ENCODE measurements at places on chromosomes 6 and 20.

- no peaks in the 10 kb centered on the region for H3K27me3 ChIP-seq
- no peak overlapping the region for H3K4me3 ChIP-seq
Measured at GRCh38 chr20:35134472-35134871, 12.7 kb downstream of the EDEM2 start.

GRCh38 chr20:8454137-8454712, 322.2 kb downstream of the PLCB1 start:
- no peak overlapping the region for H3K27ac ChIP-seq
- no peak for DNase-seq
- H3K4me3 ChIP-seq: no peak overlapping the region
- peaks cover 7% of the 10 kb centered on the region for H3K27me3 ChIP-seq
- no peaks in the 10 kb centered on the region for H3K36me3 ChIP-seq

GRCh38 chr20:37317994-37318640, 27.8 kb upstream of the SRC start:
- H3K4me1 ChIP-seq: peaks cover 32% of the 10 kb centered on the region
- peaks cover 8% of the 10 kb centered on the region for H3K36me3 ChIP-seq
- H3K27me3 ChIP-seq: no peaks in the 10 kb centered on the region

DNA sequence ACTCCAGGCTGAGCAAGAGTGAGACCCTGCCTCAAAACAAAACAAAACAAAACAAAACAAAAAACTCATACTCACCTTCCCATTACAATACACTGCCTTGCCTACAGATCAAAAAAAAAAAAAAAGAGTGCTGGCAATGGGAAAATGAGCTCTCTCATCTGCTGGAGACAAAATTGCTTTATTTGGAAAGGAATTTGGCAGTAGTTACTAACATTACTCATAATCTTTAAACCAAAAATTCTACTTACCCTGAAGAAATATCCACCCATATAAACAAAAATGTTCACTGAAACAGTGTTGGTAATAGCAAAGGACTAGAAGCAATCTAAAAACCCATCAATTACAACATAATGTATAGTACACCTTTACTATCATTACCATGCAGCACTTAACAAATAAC, 120.4 kb downstream of the RNGTT start:
- no peak for DNase-seq
- H3K27ac ChIP-seq: no peak overlapping the region
- no peak overlapping the region for H3K4me3 ChIP-seq
- H3K27me3 ChIP-seq: no peaks in the 10 kb centered on the region
- no peaks in the 10 kb centered on the region for H3K4me1 ChIP-seq

- DNase-seq: no peak
- no peak overlapping the region for H3K27ac ChIP-seq
- H3K36me3 ChIP-seq: peaks cover 12% of the 10 kb centered on the region
Measured at GRCh38 chr6:5053038-5053437, 32.1 kb upstream of the PPP1R3G start.

DNA sequence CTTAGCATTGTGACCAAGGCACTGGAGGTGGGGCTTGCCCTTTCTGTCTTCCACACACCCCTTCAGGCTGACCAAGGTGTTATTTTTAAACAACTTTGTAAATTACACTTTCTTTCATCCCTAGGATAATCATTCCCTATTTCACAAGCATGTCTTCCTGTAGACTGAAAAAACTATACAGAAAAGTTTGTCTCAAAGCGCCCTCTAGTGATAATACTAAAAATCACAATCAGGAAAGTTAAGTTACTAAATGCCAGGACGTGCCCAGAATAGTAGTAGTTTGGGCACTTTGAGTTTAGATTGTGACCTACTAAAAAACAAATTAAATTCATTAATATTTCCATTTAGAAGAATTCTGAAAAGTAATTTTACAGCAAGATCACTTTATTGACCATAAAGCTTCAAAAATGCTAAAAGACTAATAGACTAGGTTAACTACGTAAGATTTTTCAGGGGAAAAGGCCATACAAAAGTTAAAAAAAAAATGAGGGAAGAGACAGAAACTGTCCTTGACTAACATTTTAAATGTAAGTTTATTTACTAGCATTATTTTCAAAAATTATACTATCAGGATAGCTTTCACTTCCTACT, 123.3 kb upstream of the DUSP22 start:
- no peaks in the 10 kb centered on the region for H3K4me1 ChIP-seq
- H3K4me3 ChIP-seq: no peak overlapping the region
- no peak for DNase-seq
- H3K27me3 ChIP-seq: peaks cover 1% of the 10 kb centered on the region
- no peak overlapping the region for H3K27ac ChIP-seq

- H3K27me3 ChIP-seq: no peaks in the 10 kb centered on the region
- peaks cover 17% of the 10 kb centered on the region for H3K4me1 ChIP-seq
- H3K27ac ChIP-seq: no peak overlapping the region
- H3K36me3 ChIP-seq: no peaks in the 10 kb centered on the region
- H3K4me3 ChIP-seq: no peak overlapping the region
Measured at GRCh38 chr6:144155529-144155928, 5.2 kb downstream of the STX11 start.

- H3K4me3 ChIP-seq: no peak overlapping the region
- peaks cover 2% of the 10 kb centered on the region for H3K27me3 ChIP-seq
Measured at GRCh38 chr20:24684421-24684871, 215.0 kb downstream of the SYNDIG1 start.

GRCh38 chr6:2072453-2072852, 173.0 kb downstream of the GMDS start:
- H3K36me3 ChIP-seq: peaks cover 15% of the 10 kb centered on the region
- DNase-seq: no peak
- H3K4me1 ChIP-seq: no peaks in the 10 kb centered on the region
- no peak overlapping the region for H3K4me3 ChIP-seq
- no peaks in the 10 kb centered on the region for H3K27me3 ChIP-seq

- H3K4me1 ChIP-seq: no peaks in the 10 kb centered on the region
- H3K27me3 ChIP-seq: peaks cover 31% of the 10 kb centered on the region
- no peak for DNase-seq
Measured at GRCh38 chr6:33834401-33835392, 30.9 kb upstream of the MLN start.

- peaks cover 68% of the 10 kb centered on the region for H3K4me1 ChIP-seq
- H3K27me3 ChIP-seq: no peaks in the 10 kb centered on the region
- peaks cover 5% of the 10 kb centered on the region for H3K36me3 ChIP-seq
Measured at GRCh38 chr6:85460921-85461797, 11.3 kb downstream of the NT5E start.

DNA sequence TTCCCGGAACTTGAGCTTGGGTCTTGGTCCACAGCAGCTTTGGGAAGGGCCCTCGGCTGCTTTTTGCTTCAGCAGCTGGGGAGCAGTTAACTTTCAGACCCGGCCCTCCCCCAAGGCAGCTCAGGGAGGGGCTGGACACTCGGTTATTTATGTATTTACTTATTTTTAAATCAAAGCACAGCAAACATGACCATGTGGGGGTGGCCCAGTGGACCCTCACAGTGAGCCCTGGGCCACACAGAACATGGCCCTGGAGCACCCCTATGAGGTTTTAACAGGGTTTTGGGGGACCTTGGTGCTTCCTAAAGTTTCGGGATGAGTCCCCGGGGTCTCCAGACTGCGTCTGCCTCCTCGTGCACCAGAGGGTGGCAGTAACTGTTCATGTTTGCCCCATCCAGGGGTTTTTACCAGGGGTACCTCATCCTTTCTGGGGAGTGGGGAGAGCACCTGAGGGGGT, 26.6 kb upstream of the NPBWR2 start:
- H3K4me3 ChIP-seq: no peak overlapping the region
- no peak for DNase-seq
- H3K36me3 ChIP-seq: peaks cover 2% of the 10 kb centered on the region
- H3K4me1 ChIP-seq: no peaks in the 10 kb centered on the region

- DNase-seq: no peak
- H3K36me3 ChIP-seq: peaks cover 4% of the 10 kb centered on the region
- H3K27me3 ChIP-seq: no peaks in the 10 kb centered on the region
- peak overlapping the region; percentile 11 for H3K27ac ChIP-seq
- no peak overlapping the region for H3K4me3 ChIP-seq
- peaks cover 33% of the 10 kb centered on the region for H3K4me1 ChIP-seq
Measured at GRCh38 chr6:4797587-4797986, 21.4 kb downstream of the CDYL start.

DNA sequence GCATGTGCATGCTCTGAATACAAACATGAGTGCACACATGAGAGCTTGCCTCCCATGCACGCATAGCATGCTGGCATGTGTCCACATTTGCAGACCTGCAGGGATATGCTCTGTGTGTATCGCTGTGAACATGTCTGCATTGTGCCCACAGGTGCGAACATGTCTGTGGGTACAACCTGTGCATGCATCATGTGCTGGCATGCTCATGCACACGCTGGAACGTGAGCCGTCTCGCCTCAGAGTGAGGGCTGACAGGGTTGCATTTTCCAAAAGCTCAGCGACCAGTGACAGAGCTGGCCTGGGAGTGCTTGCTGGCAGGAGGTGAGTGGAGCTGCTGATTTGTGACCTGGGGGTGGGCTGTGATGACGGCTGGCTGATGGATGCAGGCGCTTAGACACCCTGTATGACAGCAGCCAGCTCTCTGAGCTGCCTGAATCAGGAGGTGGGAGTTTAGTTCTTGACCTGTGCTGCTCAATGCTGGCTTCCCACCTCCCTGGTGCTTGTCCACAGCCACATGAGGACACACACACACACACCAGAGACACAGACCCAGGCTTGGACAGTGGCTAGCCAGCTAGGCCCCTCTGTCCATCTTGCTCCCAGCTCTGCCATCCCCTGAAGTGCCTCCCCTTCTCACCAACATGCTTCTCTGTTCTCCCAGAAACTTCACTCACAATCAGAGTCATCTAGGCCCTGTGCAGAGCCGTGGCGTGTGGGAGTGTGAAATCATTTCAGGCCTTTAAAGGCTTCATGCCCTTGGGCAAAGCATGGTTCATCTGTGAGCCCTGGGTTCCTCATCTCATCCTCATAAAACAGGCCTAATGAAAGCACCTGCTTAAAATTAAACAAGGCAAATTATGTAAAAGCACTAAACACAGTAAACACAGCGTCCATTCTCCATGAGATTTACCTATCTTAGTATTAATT, 51.4 kb downstream of the CD40 start:
- peaks cover 29% of the 10 kb centered on the region for H3K27me3 ChIP-seq
- no peak overlapping the region for H3K4me3 ChIP-seq
- no peak overlapping the region for H3K27ac ChIP-seq
- no peaks in the 10 kb centered on the region for H3K36me3 ChIP-seq
- peaks cover 5% of the 10 kb centered on the region for H3K4me1 ChIP-seq

GRCh38 chr6:101396548-101397173, 3.2 kb downstream of the GRIK2 start:
- no peak overlapping the region for H3K4me3 ChIP-seq
- peaks cover 14% of the 10 kb centered on the region for H3K27me3 ChIP-seq
- no peak for DNase-seq
- no peaks in the 10 kb centered on the region for H3K4me1 ChIP-seq
- no peak overlapping the region for H3K27ac ChIP-seq
- no peaks in the 10 kb centered on the region for H3K36me3 ChIP-seq
